NT2/D1 (cell line): ENCODE measurements at places on chromosomes 1 and 21.

DNA sequence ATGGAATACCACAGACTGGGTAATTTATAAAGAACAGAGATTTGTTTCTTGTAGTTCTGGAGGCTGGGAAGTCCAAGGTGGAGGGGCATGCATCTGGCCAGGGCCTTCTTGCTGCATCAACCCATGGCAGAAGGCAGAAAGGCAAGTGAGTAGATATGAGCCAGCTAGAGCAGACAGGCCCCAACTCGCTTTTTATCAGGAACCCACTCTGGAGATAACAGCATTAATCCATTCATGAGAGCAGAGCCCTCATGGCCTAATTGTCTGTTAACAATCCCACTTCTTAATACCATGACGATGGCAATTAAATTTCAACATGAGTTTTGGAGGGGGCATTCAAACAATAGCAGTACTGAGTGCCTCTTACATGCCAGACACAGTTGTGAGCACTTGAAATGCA is 87.2 kb upstream of the SOX13 start:
- no peak for DNase-seq

DNA sequence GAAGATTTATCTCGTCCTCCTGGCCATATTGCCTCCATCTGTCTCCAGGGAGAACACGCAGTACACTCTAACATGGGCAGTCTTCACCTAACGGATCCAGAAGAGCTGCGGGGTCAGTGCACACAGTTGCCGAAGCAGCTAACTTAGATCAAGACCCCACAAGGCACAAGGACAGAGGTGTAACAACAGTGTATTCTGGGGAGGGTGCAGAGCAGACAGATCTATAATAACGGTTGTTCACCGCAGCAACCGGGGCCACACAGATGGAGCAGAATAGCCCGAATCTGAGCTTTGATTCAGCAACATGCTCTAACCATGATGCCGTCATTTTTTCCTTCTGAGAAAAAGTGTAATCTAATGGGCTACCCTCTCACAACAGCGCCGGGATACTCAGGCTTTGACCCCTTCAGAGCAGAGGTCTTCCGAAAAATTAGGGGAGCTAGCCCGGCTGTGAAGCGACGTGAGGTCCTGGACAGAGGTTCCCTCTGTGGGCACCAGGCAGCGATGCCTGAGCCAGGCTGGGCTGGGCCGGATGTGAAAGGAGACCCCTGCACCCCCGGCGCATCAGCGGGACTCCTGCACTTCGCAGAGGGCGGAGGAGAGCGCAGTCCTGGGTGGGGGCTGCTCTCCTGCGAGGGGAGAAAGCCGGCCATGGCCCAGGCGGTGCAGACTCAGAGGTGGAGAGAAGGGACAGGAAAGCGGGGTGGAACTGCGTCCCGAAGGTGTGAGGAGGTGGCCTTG is 57.5 kb downstream of the BCL9 start:
- DNase-seq = no peak

GRCh38 chr1:18996548-18997177 is 40.2 kb upstream of the IFFO2 start:
- no peak for DNase-seq

GRCh38 chr1:13826009-13826408 is 126.0 kb downstream of the PRDM2 start:
- DNase-seq = no peak

GRCh38 chr1:30604801-30605440 is 118.5 kb downstream of the MATN1 start:
- DNase-seq = no peak

DNA sequence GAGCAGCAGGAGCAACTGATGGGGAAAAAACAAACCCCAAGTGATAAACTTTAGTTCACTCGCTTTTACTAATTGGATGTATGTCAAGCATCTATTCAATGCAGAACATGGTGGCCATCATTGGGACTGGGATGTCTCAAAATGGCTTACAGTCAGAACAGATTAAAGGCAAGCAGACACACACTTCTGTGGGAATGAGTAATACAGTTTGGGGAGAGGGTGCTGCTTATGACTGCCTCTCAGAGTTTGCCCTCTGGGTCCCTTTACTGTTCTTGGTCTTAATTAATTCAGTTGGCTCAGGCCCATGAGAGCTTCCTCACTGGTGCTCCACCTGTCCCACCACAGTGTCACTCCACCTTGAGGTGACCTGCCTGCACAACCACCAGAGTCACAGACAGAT is 119.5 kb downstream of the TBX19 start:
- DNase-seq = no peak

- DNase-seq = no peak
Measured at GRCh38 chr1:94501935-94502334, 39.6 kb downstream of the F3 start.

- no peak for DNase-seq
Measured at GRCh38 chr1:202662081-202662480, 48.2 kb downstream of the SYT2 start.

- DNase-seq = no peak
Measured at GRCh38 chr1:230109895-230110667, 43.0 kb downstream of the GALNT2 start.

GRCh38 chr1:156836041-156836654 is 19.5 kb upstream of the SH2D2A start:
- no peak for DNase-seq

DNA sequence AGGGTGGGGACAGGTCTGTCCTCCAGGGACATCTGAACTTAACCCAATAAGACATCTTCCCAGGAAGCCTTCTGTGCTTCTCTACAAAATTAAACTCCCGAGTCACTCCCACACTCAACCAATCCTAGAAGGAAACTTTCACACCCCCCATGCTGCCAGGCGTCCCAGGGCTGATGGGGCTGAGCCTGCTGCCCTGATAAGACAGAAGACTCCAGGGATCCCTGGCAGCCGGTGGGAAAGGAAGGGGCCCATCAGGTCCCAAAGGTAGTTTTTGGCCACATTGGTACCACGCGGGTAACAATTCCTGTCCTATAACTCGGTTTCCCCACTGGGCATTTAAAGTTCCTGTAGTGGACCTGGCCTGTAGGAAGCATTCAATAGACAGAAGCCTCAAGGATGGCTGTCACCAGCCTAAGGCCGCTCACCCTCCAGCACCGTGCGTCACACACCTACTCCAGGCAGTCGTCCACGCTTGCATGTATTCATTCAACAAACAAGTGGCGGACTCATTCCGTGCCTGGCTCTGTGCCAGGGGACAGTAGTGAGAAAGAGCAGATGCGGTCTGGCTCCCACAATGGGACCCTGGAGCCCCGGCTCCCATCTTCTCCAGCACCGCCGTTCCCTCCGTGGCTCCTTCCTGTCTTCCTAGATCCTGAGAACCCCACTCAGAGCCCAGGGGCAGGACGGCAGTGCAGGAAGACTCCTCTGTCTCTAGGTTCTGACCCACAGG is 465.2 kb downstream of the NPHP4 start:
- no peak for DNase-seq

DNA sequence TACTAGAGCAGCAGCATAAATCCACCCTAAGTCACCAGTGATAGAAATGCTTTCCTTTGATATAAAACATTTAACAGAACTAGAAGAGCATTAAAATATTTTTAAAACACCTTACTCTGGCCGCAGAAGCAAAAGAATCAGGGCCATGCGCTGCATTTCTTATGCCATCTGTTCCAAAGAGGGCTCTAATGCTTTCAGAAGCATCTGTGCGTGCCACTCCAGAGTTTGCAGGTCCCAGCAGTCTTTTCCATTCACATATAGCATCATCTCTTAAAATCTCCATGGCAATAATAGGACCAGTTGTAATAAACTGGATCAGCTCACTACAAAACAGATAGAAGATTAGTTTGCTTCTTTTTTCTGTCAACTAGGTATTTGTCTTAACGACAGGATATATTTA is 69.2 kb downstream of the NME7 start:
- no peak for DNase-seq

GRCh38 chr1:3015744-3016143 is 5.5 kb upstream of the ACTRT2 start:
- DNase-seq = no peak

GRCh38 chr1:37399205-37399604 is 75.2 kb upstream of the ZC3H12A start:
- DNase-seq = no peak
